DMS79 (cell line): ENCODE measurements at places on chromosomes 12 and 14.

DNA sequence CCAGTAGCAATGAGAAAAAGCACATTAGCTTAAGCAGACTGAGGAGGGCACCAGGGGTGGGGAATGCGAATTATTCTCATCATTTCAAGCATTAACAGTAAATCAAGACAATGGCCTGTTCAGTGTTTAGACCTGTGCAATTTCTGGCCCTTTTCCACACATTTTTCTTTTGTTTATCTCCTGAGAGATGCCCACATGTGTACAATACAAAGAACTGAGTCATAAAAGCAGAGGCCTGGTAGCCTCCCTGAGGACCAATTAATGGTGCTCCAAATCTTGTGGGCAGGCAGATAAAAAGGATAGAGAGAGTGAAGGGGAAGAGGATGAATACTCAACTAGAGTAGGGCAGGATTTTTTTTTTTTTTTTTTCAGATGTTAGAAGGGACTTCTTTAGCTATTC lies 480.8 kb downstream of the RERGL start:
- no peak for DNase-seq

DNA sequence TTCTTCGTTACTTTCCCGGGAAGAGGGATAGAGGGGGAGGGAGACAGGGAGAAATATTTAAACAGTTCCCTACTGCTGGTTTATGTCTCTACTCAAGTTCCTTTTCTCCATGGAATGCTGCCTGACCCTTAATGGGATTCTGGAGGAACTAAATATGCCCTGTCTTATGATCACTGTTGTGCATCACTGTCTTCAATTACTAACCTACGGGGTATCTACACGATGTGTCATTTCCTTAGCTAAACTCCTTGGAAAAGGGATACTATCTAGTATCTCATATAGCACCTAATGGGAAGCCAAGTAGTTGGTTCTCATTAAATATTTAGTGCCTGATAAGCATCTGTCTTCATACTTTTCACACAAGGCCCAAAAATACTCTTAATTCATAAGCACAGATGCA lies 37.5 kb upstream of the FBLN5 start:
- no peak for DNase-seq

DNA sequence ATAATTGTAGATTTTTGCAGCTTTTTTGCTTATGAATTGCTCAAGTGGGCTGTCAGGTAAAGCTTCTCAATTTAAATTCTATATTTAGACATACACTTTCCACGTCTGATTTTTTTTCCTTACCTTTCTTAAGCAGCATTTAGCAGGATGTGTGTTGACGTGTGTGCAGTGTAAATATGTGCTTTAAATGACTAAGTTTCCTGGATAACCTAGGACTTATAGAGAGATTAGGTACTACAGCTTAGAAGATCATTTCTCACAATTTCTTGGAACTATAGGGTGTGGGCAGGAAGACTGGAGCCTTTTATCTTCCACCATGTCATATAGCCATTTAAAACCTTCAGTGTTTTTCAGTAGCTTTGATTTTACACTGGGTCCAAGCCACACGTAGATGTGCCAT lies 263.5 kb downstream of the NOVA1 start:
- no peak for DNase-seq

DNA sequence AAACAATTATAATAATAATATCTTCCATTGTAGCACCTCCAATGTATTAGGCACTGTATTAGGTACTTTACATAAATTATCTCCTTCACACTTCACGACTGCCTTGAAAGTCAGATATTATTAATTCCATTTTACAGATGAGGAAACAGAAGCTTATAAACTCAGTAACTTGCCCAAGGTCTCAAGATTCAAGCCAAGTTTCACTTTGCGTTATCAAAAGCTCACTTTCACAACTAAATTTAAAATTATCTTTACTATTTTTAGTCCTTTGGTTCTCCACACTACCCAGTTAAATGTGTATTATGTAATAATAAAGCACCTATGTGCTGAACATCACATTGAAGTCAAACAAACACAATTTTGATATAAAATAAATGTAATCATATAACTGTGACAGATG lies 55.8 kb downstream of the NUMB start:
- no peak for DNase-seq

- no peak for DNase-seq
Measured at GRCh38 chr14:24329736-24330135, 5.1 kb downstream of the ADCY4 start.

DNA sequence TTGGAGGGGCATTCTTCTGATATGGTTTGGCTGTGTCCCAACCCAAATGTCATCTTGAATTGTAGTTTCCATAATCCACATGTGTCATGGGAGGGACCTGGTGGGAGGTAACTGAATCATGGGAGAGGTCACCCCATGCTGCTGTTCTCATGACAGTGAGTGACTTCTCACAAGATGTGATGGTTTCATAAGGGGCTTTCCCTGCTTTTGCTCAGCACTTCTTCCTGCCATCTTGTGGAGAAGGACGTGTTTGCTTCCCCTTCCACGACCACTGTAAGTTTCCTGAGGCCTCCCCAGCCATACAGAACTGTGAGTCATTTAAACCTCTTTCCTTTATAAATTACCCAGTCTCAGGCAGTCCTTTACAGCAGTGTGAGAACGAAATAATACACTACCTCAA lies 382.4 kb downstream of the VRK1 start:
- no peak for DNase-seq

DNA sequence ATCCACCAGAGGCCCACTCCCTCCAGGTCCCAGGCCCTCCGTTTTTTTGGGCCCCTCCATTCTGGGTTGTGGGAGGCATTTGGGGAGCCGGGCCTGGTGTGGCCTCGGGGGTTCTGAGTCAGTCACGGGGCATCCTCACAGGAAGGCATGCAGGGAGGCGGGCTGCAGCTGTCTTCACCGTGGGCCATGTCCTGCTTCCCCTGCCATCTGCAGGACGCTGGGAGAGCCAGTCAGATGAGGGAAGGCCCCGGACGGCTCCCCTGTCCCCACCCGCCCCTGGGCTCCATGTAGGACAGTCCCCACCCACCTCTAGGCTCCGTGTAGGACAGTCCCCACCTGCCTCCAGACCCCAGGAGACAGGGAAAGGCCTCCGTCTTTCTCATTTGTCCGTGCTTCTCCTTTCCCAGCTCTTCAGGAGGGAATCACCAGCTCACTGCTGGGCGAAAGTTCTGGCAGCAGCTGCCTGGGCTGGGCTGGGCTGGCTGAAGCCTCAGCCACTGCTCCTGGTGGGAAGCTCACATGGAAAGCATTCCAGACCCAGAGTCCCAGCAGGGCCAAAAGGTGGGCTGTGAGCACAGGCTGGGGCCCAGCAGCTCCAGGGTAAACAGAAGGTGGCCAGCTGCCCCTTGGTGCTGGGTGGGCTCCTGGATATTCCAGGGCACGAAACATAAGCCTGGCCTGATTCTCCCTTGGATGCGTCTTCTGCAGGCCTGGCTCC lies 217.8 kb downstream of the KIF26A start:
- DNase-seq = no peak

DNA sequence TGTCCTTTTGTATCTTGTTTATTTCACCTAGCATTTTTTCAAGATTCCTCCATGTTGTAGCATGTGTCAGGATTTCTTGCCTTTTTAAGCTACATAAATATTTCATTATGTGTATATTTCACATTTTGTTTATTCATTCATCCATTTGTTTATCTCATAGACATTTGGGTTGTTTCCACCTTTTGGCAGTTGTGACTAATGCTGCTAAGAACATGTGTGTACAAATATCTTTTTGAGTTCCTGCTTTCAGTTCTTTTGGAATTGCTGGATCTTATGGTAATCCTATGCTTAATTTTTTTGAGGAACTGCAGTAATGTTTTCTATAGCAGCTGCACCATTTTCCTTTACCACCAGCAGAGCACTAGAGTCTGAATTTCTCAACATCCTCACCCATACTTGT lies 62.4 kb downstream of the SCN8A start:
- no peak for DNase-seq

GRCh38 chr12:19712041-19712440 lies 272.7 kb downstream of the AEBP2 start:
- no peak for DNase-seq

DNA sequence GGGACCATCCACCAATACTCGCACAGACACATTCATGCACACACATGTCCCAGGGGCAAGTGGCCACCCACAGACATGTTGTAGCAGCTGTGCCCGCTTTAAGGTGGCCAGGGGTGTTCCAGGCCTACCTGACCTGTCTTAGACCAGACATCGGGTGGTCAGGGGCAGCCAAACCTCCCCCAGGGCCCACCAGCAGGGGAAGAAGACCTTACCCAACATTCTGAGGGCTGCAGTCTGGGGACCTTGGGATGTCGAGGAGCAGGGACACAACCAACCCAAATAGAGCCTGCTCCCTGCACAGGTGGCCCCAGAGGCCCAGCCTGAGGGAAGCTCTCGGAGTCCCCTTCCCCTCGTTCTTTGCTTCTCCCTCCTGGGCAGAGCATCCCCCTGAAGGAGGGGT lies 1.7 kb upstream of the TMEM119 start:
- DNase-seq = no peak

GRCh38 chr14:31440280-31440679 lies 17.0 kb downstream of the DTD2 start:
- DNase-seq = no peak

DNA sequence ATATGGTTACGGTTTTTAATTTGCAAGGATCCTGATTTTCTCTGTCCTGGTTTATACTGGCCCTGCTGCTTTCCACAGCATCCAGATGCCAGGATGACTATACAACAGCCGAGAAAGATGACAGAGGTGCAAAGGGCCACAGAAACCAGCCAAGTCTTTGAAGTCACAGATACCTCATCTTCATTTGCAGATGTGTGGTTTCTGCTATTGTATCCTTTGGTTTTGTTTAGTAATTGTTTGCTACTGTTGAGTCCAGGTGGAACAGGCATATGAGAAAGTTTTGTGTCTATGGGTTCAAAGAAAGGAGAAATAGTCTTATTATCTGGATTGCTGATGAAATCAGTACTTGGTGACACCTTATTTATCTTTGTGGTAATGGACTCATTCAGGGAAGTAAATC lies 17.3 kb upstream of the KLHL42 start:
- no peak for DNase-seq

GRCh38 chr14:64303471-64303917 lies 9.3 kb upstream of the ESR2 start:
- peak; percentile 73 for DNase-seq

DNA sequence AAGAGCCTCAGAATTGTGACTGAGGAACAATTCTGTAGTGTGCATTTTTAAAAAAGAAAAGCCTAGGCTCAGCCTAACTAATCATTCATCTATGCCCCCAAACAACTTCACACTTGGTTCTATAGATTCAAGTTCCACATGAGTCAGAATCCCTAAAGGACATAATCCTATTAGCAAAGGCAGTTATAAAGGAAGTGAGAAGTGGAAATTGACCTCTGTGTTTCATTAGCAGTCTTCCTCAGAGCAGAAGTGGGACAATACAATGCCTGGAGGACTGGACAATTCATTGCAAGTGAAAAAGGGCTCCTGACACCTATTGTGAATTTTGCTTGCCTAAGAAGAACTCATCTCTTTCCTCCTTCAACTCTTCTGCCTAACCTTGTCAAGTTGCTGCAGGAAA lies 222.3 kb downstream of the PTPRO start:
- DNase-seq = no peak

DNA sequence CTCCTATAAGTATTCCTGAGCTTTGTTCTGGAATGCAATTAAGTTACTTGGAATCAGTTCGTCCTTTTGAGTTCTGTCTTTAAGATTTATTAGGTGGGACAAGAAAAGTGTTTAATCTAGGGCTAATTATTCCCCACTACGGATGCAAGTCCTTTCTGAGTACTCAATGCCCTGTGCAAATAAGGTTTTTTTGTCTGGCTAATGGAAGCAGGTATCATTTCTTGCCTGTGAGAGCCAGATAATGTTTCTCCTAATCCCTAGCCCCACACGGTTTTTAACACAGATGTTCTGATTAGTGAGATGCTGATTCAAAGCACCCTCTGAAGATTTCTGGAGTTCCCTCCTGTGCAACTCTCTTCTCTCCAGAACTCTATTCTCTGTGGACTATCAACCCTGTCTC lies 296.6 kb upstream of the PRICKLE1 start:
- DNase-seq = no peak

DNA sequence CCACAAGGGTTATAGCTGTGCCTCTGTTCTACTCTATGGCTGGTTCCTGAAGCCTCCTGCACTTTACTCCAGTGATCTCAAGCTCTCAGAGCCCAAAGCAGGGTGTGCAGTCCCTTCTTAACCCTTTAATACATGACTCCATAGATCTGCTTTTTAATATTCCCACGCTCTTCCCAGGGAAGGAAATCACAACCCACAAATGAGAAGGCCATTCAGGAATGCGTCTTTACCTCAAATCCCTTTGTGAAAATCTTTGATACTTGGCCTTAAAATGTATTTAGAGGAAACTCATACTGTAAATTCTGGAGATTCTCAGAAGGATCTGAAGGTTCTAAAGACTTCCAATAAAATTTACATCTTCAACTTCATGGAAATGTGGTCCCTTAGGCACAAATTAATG lies 17.0 kb downstream of the NID2 start:
- no peak for DNase-seq

DNA sequence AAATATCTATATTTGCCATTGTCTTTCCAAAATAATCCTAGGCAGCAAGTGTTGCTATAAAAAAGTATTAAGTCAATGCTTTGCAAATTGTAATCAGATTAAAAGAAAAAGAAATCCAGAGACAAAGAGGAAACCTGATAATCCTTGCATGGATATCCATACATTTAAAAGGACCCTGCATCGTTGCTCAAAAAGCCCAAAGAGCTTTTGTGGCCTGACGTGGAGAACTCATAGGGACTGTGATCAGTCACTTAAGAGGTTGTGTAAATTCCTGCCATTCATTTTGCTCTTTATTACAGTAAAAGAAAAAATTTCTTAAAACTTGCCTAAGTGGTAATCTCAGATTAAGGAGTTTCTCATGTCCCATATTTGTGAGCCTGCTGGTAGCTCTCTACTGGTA lies 392.6 kb downstream of the C12orf75 start:
- no peak for DNase-seq

- no peak for DNase-seq
Measured at GRCh38 chr12:85872497-85873091, 1.5 kb upstream of the NTS start.

DNA sequence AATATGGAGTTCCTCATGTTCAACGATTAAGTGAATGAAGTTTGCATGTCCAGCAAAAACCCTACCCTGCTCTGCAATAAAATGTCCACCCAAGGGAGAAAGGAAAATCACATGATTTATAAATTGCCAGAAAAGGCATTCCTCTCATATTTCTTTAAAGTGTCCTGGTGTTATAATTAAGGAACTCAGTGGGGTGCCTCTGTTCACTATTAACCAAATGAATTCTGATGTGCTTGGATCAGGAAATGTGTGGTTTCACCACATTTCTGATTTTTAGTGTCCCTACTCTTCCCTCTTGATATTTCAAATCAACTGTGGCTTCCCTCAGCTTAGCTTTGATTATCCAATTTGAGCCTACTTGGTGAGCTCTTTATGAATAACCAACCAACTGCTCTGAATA lies 208.1 kb downstream of the PHLDA1 start:
- no peak for DNase-seq

DNA sequence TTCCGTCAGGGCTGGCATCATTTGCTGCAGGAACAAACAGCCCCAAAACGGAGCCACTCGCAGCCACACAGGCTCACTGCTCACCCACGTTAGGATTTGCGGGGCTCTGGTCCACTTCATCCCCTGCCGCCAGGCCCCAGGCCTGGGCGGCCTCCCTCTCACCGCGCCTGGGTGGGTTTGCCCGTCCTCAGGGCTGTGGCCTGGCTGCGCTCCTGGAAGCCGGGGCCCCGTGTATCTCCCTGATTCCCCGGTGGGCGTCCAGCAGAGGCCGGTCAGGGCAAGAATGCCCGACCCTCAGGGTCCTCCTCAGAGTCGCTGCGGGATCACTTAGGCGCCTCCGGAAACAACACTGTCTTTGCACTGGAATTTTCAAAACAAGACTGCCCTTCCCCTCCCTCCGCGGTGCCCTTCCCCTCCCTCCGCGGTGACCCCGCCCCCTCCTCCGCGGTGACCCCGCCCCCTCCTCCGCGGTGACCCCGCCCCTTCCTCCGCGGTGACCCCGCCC lies 15.7 kb upstream of the FBRSL1 start:
- DNase-seq = no peak
